ENCODE measurements at places on chromosomes 13 and 19.
A peak's percentile ranks its signal among the peaks of the same experiment; 100 is the strongest.

GRCh38 chr13:55359067-55359466 lies 1781.7 kb upstream of the PRR20A start:
- no peak for DNase-seq

- DNase-seq: peak; percentile 25
Measured at GRCh38 chr13:39422845-39423565, 180.0 kb downstream of the LHFPL6 start.

- DNase-seq: no peak
Measured at GRCh38 chr13:77521194-77521593, 14.3 kb upstream of the SCEL start.

DNA sequence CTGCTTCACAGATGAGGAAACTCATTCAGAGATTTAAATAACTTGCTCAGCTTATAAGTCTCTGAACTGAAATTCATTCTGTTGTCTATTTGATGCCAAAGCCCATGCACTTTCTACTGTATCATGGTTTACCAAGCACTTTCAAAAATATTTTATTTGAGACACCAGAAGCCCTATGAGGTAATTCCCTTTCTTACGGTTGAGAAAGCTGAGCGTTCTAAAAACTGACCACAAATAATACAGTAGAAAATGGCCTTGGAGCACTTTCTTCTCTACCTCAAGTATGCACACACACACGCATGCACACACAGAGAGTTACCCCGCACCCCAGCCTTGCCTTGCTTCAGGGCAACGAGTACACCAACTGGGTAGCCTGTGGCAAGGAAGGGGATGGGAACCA lies 228.5 kb downstream of the RFC3 start:
- DNase-seq: no peak
